AG09309 (cell line): ENCODE measurements at places on chromosomes 11 and 22.

DNA sequence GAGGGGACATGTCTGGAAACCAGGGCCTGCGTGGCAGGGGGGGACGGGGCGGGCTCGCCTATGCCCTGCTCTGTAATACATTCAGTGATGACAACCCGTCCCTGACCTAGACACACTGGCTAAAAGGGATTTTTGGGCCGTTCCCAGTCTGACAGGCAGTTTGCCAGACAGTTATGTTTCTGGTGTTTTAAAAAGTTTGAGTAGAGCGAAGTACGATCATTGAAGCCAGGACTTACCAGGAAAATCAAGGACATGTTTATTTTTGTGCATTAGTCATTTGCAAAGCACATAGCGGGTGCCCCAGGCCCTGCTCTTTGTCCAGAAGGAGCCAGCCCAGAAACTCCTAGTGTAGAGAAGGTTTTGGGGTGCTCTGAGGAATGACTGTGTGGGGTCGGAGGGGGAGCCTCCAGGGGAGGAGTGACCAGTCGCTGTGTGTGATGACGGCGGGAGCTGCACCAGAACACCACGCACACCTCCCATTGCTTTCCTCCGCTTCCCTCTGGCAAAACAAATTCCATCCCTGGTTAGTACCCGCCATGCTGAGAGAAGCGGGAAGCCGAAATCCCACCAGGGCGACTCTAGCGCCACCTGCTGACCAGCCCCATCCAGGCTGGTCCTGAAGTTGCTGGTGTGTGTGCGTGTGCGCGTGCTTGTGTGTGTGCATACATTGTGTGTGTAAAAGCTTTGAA, 50.8 kb downstream of the FBLN1 start:
- DNase-seq: peak; percentile 65

DNA sequence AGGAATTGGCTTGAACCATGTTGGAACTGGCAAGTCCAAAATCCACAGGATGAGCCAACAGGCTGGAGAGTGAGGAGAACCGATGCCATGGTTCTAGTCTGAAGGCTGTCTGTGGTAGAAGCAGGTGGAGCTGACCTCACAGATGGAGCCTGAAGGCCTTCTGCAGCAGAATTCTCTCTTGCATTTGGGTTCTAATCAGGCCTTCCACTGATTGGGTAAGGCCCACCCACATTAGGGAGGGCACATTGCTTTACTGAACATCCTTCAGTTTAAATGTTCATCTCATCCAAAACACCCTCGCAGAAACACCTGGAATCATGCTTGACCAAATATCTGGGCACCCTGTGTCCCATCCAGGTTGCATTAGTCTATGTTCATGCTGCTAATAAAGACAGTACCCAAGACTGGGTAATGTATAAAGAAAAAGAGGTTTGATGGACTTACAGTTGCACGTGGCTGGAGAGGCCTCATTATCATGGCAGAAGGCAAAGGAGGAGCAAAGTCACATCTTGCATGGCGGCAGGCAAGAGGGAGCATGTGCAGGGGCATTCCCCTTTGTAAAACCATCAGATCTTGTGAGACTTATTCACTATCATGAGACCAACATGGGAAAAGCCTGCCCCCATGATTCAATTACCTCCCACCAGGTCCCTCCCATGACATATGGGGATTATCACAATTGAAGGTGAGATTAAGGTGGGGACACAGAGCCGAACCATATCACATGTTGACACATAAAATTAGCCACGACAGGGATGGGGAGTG, 15.9 kb downstream of the SMIM38 start:
- no peak for DNase-seq

- DNase-seq: no peak
Measured at GRCh38 chr11:77789731-77790476, 30.6 kb downstream of the RSF1 start.

GRCh38 chr22:17949642-17950473, 74.5 kb downstream of the MICAL3 start:
- no peak for DNase-seq

GRCh38 chr11:71301858-71302533, 49.6 kb upstream of the SHANK2 start:
- no peak for DNase-seq

GRCh38 chr11:1485504-1485885, 1.1 kb downstream of the MOB2 start:
- no peak for DNase-seq

DNA sequence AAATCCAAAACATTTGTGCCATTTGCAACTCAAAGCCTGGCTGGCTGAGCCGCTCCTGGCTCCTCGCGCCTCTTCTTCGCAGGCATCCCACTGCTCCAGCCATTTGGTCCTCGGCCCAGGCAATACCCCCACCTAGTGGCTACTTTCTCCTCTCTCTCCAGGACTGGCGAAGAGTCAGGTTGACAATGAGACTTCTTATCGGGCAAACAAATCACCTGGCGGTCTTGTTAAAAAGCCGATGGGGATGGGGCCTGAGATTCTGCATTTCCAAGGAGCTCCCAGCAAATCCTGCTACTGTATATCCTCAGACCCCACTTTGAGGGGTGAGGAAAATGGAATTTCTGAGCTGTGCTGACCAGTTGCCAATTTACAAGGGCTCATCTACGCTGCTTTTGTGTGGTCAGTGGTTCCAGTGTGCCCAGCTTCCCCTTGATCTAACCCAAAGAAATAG, 89.0 kb downstream of the ISX start:
- peak; percentile 8 for DNase-seq
